ENCODE measurements at places on chromosomes 4 and X.

- DNase-seq = no peak
These were observed 42.3 kb downstream of the SHOX start for GRCh38 chrX:672931-673330.

DNA sequence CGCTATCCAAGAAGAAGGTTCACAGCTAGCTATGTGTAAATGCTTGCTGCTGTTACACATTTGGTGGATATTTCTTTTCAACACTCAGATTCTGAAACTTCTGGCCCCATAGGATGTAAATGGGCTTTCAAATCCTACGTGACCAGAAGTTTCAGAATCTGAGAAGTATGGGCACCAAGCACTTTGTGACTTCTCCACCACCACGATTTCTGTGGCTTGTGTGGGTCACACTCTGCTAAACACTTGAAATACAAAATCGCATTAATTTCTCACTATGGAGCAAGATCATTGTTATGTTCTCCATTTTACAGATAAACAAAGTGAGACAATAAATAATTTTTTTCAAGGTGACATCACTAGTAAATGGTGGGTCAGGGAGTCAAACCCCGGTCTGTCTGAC is 259.4 kb upstream of the JADE1 start:
- DNase-seq = no peak

DNA sequence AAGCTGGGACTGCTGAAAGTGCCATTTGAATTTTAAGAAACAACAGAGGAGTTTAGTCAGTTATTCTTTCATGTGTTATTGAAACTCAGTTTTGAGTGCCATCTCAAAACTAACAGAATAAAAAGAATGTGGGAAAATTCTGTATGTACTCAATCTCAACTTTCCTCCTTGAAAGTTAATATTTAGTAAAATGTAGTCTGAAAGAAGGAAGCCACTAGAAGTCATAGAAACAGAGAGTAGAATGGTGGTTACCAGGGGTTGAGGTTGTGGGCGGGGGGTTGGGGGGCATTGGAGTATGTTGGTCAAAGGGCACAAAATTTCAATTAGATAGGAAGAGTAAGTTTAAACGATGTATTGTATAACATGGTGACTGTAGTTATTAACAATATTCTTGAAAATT is 628.3 kb upstream of the MAGEB2 start:
- no peak for DNase-seq

DNA sequence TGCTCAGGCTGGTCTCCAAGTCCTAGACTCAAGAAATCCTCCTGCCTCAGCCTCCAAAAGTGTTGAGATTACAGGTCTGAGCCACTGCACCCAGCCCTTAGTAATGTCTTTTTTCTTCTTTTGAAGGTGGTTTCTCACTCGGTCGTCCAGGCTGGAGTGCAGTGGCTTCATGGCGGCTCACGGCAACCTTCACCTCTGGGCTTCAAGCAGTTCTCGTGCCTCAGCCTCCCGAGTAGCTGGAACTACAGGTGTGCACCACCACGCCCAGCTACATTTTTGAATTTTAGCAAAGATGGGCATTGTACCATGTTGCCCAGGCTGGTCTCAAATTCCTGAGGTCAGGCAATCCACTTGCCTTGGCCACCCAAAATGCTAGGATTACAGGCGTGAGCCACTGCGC is 32.3 kb upstream of the ASMTL start:
- DNase-seq = no peak

DNA sequence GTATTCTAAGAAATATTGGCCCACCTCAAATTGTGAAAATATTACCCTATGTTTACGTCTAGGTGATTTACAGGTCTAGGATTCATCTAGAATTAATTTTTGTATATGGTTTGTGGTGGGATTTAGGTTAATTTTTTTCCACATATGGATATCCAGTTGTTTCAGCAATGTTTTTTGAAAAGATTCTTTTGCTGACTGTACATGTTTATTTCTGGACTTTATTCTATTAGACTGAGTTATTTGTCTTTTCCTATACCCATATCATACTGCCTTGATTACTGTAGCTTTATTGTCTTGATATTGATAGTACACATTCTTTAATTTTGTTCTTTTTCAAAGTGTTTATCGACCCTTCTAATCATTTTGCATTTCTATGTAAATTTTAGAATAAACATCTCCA is 83.5 kb downstream of the PRKG2 start:
- DNase-seq = no peak

GRCh38 chr4:187090401-187090800 is 366.7 kb upstream of the FAT1 start:
- DNase-seq = no peak

- DNase-seq = no peak
These were observed 21.8 kb upstream of the P2RY10 start for GRCh38 chrX:78923198-78924015.

GRCh38 chr4:182085051-182085480 is 158.1 kb upstream of the TENM3 start:
- DNase-seq = no peak

GRCh38 chrX:78378476-78379115 is 51.2 kb upstream of the CYSLTR1 start:
- no peak for DNase-seq

DNA sequence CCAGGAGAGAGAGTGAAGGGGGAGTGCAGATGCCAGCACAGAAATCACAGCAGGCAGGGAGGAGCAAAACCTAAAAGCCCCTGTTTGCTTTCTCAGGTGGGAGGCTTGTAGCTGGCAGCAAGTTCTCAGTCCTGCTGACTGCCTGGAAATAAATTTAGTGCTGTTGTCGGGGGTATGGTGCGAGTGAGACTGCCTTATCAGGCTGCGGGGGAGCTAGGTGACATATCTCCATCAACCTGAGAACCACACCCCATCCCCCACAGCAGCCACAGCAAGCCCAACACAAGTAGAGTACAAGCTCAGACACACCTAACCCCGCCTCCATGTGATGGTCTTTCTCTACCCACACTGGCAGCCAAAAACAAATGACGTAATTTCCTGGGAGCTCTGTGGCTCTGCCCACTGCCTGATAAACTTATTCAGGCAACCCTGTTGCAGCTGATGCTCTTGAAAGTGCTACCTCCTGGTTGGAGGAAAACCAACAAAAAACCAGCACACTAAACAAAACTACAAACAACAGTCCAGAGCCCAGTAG is 953.4 kb upstream of the NDST4 start:
- DNase-seq = no peak

DNA sequence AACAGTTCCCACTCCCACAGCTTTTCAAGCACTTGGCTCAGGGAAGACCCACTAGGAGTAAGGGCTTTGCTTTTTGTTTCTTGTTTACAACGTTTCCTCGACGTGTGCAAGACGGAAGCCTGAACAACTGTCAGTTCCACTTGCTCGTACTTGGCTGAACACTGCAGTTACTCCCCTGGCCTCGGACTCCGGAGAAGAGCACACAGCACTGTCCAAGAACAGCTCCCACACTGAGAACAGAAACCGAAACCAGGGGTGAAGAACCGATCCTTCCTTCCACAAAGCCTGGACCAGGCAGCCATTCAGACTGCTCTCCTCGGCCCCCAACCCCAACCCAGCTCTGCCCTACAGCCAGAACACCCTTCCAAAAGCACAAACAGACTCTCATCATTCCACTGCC is 25.5 kb downstream of the IRF2 start:
- DNase-seq = no peak

GRCh38 chr4:1036976-1037810 is 25.8 kb downstream of the FGFRL1 start:
- no peak for DNase-seq

- no peak for DNase-seq
These were observed 21.4 kb downstream of the SOD3 start for GRCh38 chr4:24816797-24817196.

DNA sequence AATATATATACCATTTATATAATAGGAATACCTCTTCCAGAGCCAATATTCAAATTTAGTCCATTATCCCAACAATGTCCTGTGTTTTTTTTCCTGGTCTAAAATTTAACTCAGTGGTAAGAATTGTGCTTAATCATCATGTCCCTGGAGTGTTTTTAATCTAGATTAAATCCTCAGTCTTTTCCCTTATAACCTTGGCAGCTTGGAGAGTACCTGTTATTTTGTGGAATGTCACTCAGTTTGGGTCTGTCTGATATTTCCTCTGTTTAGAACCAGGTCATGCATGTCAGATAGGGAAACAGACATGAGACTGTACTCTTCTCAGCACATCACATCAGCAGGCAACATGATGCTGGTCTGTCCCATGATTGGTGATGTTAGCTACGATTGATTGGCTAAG is 96.6 kb downstream of the HPGD start:
- no peak for DNase-seq

- no peak for DNase-seq
These were observed 17.8 kb downstream of the SSR4 start for GRCh38 chrX:153812220-153812619.

- DNase-seq = no peak
These were observed 120.3 kb downstream of the BANK1 start for GRCh38 chr4:101910786-101911373.

DNA sequence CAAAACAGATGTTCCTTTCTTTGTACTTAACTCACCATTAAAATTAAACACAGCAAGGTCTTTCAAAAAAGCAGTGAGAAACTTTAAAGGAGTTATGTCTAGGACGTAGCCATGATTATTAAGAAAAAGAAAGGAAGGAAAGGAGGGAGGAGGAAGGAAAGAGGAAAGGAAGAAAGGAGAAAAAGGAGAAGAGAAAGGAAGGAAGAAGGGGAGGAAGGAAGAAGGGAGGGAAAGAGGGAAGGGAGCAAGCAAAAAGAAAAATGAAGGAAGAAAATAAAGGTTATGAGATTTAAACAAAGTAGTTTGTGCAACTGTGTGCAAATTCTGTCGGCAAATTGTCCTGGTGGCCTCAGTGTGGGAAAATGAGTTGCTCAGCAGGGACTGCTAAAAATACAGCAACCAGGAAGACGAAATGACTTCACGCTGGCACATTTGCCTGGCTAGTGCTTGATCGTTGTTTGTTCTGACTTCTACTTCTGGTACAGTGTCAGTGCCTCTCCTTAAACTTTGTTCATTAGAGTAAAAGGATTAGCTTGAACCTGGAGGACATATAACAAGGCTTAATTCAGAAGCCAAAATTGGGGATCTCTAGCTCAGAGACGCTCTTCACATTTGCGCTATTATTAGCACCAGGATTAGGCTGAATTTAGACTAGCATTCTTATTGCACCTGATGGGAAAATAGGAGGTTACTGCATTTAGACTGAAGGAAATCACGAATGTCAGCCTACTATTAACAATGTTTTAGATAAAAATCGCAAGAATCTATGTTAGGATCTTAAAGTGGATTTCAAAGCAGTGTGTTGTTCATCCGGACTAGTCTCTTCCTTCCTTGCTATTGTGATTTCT is 81.2 kb downstream of the DCK start:
- DNase-seq = no peak

- no peak for DNase-seq
These were observed 127.2 kb downstream of the DHRSX start for GRCh38 chrX:2373615-2374014.

GRCh38 chr4:183499801-183500200 is 5.1 kb upstream of the ING2 start:
- no peak for DNase-seq

- no peak for DNase-seq
These were observed 832.7 kb upstream of the INTU start for GRCh38 chr4:126799971-126800574.

DNA sequence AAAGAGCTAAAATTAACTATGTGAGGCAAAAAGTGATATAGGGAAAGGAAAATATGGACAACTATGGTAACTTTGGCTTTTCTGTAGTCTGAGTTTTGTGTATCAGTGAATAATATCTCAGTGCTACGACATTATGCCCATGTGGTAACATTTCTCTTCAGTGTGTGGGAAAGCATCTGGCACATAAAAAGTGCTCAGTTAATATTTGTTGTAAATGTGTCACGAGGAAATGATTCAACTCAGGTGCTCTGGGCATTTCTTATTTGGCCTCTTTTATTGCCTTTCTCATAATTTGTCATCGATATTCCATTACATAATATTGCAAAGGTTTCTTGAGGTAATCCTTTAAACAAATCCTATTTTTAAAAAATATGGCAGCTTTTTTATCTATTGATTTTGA is 17.6 kb downstream of the OFD1 start:
- no peak for DNase-seq

- DNase-seq = no peak
These were observed 189.9 kb downstream of the IL15 start for GRCh38 chr4:141826260-141826659.

- no peak for DNase-seq
These were observed 17.4 kb downstream of the RTL5 start for GRCh38 chrX:72114306-72114705.

DNA sequence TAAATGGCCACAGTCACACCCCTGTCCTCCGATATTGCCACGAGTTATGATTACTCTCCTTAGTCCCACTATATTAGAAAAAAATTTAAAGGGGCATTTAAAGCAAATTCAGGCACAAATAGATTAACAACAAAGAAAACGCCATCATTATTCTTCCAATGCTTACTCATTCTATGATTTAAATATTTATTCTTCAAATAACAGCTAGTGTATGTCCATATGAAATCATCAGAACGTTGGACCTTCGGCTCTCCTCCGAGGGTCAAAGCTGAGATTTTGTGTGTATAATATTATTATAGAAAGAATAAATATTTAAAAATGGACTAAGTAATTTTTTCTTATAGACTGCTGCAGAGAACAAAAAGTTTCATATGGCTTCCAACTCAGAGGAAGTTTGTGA is 122.9 kb downstream of the MAML3 start:
- DNase-seq = no peak
